ENCODE measurements at places on chromosomes 4 and X.

DNA sequence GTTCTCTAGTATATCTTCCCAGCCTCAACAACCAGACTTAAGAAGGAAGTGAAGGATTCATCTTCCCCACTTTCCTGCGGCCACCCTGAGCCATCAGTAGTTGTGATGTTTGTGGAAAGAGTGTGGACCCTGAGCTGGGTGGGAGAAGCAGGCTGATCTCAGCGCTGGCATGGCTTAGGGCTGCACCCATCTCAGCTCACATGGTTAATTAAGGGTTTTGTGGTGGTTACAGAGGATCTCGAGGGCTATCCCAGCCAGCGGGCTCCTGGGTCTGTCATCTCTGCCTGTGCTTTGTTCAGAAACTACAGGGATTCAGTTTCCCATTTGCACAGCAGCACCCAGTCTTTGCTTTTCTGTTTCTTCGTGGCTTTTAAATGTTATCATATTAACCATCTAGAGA, 163.4 kb downstream of the PTTG2 start:
- no peak for DNase-seq

DNA sequence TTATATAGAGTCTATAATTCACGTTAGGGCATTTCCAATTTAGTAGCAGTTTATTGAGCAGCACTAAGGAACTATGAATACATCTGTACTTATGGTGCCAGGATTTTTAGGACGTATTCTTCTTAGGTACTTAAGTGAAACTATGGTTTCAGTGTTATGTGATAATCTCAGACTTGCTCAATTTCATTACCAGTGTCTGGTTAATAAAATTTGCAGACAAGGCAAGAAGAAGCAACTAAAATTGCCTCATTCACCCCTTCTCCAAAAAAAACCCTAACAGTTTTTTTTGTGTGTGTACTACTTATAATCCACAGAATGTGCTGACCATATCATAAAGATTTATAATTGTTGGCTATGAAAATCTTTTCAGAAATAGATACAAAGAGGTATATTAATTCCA, 6.0 kb upstream of the CXCL10 start:
- no peak for DNase-seq

GRCh38 chrX:10741003-10741402, 120.6 kb upstream of the MID1 start:
- no peak for DNase-seq

GRCh38 chrX:124098089-124098488, 136.6 kb downstream of the STAG2 start:
- DNase-seq: no peak

GRCh38 chr4:153027866-153028265, 91.7 kb downstream of the FHDC1 start:
- DNase-seq: no peak

GRCh38 chr4:158710814-158711213, 12.4 kb downstream of the PPID start:
- no peak for DNase-seq

GRCh38 chrX:1750267-1750666, 135.4 kb downstream of the ASMT start:
- DNase-seq: no peak

DNA sequence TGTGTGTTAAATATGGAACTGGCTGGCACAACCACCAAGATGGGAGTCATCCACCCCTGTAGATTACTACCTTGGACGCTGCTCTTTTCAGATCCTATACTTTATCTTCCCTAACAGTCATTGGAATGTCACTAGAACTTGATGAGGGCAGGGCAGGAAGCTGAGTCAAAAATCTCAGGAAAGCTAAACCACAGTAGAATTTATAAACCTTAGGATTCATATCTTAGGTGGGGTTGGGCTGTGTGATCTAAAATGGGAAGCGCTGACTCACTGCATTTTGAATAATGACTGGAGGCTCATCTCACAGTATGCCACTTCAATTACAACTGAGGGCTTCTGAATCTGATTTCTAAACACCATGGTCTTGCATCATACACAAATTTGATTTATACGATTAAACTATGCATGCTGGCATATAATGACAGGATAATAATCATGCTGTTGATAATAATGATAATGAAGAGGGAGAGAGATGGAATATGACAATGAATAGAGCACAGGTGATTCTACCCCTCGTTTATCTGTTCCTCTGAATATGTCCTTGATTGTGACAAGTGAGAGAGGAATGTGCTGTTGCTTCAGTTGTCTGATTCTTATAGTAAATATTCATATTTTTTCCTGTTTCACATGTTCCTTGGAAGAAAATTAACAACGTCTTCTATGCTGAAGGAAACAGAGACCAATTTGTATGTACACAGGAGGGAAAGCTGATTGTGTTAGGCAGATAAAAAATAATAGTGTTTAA, 270.3 kb upstream of the HS3ST1 start:
- no peak for DNase-seq

DNA sequence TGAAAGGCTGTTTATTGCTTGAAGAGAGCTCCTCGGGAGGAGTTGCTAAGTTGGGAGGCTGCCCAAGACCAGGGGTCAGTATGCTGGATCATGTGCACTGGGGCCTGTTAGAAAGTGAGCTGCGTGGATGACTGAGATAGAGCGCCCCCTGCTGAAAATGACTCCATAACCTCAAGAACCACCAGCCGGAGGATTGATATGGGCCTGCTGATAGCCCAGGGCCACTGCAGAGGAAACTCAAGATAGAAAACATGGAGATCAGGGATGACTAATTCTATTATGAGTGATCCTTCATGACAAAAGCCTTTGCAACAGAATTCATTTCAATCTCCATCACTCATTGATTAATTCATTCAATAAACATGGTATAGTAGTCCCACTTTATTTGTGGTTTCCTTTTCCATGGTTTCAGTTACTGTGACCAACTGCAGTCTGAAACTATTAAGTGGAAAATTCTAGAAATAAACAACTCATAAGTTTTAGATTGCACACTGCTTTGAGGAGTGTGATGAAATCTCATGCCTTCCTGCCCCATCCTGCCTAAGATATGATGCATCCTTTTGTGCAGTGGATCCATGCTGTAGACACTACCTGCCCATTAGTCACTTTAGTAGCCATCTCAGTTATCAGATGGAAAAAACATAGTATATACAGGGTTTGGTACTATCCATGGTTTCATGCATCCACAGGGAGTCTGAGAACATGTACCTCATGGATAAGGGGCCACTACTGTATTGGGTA, 126.7 kb upstream of the MBNL3 start:
- DNase-seq: no peak

DNA sequence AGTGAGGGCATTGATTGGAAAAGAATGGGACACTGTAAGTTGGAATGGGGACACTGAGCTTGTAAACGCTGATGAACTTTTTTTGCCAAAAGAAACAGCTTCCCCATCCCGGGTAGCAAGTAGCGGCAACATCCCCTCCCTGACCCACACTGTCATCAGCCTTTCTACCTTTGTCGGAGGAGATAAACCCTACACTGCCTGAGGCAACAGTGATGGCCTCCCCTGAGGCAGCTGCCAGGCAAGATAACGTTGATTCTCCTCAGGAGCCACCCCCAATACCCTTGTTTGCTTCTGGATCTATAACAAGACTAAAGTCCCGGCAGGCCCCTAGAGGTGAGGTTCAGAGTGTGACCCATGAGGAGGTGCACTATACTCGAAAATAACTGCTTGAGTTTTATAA, 10.3 kb upstream of the RAB33B start:
- DNase-seq: no peak

DNA sequence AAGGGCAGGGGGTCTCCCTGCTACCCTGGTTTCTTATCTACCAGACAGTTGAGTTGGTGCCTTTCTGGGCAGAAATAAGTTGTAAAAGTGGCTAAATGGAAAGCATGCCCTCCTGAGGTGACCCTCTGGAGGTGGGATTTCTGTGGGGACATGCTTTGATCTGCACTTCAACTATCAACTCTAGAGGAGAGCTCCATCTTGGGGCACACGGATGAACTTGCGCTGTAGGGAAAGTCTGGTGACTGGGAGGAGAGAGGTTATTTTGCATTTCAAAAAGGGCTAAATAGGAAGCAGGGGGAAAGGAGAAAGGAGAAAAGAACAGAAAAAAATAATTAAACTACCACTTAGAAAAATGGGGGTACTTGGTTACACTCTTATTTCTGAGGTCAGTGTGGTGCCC, 12.7 kb upstream of the RHOXF2B start:
- no peak for DNase-seq

GRCh38 chrX:96590403-96590802, 94.2 kb upstream of the DIAPH2 start:
- no peak for DNase-seq

- no peak for DNase-seq
These were observed 22.2 kb downstream of the SMIM43 start for GRCh38 chr4:121742794-121743193.

DNA sequence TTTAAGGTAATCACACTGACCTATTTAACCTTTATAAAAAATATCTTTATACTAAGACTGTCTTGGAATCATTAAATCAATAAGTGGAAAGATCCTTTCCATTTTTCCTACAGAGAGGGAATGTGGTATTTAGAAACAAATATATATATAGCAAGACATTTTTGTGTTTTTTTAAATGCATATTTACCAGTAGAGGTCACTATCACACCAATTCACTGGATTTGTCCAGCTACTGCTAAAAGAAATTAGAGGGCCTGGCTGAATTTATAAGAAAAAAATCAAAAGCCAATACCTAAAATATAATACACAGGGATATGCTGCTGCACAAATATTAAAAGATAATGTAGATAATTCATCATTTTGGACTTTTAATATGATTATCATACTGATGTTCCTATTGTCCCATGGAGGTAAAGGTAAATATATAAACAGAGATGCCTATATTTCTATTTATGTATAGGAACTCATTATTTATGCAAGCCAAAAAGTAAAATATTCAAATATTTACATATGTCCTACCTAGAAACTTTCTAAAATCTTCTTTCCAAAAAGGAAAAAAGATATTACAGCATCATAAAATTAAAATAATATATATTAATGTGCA, 69.5 kb downstream of the PDE5A start:
- DNase-seq: no peak

GRCh38 chr4:153497091-153497531, 31.0 kb downstream of the TMEM131L start:
- DNase-seq: no peak

GRCh38 chr4:22573198-22573597, 57.3 kb upstream of the ADGRA3 start:
- DNase-seq: no peak

DNA sequence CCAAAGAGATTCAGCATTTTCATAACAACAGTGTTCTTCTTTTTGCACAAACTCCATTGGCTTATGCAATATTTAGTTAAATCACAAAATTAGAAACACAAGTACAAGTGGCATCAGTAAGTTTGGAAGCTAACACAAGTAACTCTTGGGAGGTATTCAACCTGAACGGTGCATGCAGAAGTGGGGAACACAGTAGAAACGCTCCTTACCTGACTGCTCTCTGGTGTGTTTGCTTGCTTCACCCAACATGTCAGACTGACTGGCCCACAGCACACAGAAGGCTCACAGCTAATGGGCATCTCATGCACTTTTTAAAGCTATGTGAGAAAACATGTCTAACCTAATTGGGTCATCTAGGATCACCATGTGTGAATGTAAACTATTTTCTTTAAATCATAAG, 133.6 kb downstream of the MAGEB17 start:
- no peak for DNase-seq

DNA sequence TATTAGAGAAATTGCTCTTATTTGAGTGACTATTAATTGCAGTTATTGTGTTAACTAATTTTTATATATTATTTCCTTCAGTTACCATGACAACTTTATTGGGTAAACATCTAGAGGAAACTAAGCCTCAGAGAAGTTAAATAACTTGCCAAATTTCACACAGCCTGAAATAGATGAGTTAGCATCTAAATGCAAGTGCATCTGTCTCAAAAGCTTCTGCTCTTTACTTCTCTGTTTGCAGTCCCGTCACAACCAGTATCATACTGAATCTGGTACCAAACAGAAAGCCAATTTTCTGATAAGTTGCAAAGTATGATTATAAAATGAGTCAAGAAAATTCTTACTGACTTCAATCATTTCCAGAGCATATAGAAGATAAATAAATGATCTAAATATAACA, 1544.9 kb upstream of the PCDH7 start:
- no peak for DNase-seq

- DNase-seq: no peak
These were observed 218.5 kb downstream of the GBA3 start for GRCh38 chr4:22911285-22911684.

DNA sequence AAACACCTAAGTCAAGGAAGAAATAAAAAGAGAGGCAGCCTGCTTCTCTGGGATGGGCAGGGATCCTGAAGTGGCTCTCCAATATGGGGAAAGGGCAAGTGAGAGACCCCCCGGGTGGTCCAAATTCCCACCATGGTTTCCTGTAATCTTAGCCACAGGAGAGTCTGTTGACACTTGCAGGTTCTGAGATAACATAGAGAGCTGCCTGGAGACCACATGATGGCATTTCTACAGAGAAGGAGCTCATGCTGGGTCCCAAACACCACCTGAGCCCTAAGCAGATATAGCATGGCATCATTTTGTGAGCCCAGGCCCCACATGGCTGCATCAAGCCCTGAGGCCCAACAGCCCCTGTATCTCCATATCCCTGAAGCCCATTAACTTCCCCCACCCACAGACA, 26.1 kb downstream of the PABPC1L2B start:
- DNase-seq: no peak

DNA sequence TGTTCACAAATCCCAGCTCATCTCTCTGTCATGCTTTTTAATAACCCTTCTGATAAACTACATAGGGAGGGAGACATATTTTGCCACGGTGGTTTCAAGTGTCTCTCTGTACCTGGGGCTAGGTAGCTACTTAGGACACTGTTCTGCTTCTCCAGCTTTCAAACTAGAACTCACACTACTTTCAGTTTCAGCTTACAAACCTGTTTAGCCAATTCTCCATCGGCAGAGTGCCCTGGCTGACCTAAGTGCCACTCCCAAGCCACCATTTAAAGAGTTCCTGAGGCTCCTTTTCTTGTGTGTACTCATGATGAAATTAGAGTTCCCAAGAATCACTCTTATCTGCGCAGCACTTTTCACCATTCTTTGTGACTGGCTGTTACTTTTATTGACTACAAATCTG, 899.2 kb downstream of the FAT4 start:
- DNase-seq: no peak

DNA sequence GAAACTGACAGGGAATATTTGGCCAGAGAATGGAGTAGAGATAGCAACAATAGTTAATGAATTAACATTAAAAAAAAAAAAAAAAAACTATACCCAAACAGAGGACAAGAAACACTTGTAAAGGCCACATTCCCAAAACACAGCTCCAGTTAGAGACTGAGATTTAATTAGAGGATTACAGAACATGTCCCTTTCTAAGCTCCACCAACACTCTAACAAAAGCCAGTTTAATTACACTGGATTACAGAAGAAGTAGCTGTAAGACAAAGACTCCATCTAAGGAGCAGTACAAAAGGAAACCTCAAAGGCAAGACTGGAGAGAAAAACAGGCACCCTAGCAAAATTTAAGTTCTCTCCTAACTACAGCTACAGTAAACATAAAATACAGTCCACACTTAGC, 1247.7 kb upstream of the AGA start:
- DNase-seq: no peak

- no peak for DNase-seq
These were observed 36.0 kb upstream of the SORCS2 start for GRCh38 chr4:7156328-7156727.

- DNase-seq: no peak
These were observed 134.9 kb upstream of the LEF1 start for GRCh38 chr4:108303488-108304177.

- DNase-seq: no peak
These were observed 88.2 kb downstream of the AWAT2 start for GRCh38 chrX:69961365-69962072.
